ENCODE measurements at places on chromosomes 1 and 21.

GRCh38 chr1:20785907-20786252 is 1.2 kb downstream of the HP1BP3 start:
- no peak for DNase-seq

- no peak for DNase-seq
Measured at GRCh38 chr1:214516434-214517326, 34.7 kb downstream of the PTPN14 start.

DNA sequence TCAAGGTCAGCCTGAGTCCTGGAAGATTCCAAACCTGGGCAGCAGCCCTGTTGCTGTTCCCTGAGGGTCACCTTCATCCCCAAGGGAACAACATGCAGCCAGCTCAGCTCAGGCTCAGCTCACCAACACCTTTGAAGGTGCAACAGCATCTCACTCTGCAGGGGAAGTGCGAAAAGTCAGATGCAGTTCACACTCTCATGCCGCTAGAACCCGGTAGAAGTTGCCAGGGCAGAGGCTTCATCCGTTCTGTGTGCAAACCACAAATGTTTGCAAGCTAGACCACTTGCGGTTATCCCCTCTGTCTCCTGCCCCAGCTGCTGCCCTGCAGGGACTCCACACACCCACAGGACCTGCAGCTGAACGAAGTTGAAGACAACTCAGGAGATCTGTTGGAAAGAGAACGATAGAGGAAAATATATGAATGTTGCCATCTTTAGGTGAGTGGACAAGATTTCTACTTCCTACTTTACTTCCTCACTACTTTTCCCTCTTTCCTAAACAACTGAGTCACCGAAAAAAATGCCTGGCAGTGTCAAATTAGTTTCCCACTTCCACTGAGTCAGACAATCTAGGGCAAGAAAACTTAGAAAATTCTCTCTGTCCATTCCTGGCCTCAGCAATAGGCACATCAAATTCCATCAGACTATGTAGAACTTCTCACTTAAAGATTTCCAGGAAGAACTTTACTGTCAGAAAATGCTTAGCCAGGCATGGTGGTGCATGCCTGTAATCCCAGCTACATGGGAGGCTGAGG is 1.8 kb upstream of the FCRL6 start:
- DNase-seq: no peak

GRCh38 chr21:38367646-38368045 is 110.9 kb downstream of the KCNJ15 start:
- no peak for DNase-seq

DNA sequence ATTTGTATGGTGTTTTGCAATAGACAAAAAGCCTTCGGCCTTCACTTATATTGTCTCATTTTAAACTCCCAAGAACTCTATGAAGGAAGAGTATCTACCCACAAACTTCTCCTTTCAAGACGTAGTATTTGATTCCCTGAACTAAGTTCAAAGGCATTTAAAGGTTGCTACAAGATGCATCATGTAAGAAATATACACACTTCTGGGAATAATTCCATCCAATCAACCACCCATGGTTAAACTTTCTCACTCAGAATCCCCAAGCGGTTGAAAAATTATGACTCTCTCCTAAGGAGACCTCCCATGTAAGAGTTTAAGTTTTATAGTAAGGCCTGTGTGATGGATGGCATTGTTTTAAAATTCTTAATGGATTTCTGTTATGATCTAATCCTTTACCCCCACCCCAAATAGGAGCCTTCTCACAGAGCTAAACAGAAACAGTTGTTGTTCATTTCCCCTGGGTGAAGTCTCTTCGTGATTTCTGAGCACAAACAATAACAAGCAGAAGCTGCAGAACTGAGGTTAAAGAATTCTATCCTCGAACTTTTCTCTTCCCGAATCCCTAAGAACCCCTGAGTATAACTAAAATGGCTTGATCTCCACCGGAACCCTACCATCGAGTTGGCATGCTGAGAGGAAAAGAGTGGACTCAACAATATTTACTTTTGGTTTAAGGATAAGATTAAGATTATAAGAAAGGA is 185.0 kb downstream of the TGFBR3 start:
- no peak for DNase-seq

- DNase-seq: no peak
Measured at GRCh38 chr1:154327466-154328317, 2.4 kb downstream of the ATP8B2 start.

GRCh38 chr1:62794053-62794452 is 10.1 kb downstream of the ATG4C start:
- no peak for DNase-seq

- no peak for DNase-seq
Measured at GRCh38 chr1:7108251-7108650, 323.0 kb downstream of the CAMTA1 start.

- no peak for DNase-seq
Measured at GRCh38 chr1:194476351-194476750, 1289.9 kb upstream of the B3GALT2 start.

- DNase-seq: no peak
Measured at GRCh38 chr1:44289530-44289929, 65.5 kb downstream of the ERI3 start.

DNA sequence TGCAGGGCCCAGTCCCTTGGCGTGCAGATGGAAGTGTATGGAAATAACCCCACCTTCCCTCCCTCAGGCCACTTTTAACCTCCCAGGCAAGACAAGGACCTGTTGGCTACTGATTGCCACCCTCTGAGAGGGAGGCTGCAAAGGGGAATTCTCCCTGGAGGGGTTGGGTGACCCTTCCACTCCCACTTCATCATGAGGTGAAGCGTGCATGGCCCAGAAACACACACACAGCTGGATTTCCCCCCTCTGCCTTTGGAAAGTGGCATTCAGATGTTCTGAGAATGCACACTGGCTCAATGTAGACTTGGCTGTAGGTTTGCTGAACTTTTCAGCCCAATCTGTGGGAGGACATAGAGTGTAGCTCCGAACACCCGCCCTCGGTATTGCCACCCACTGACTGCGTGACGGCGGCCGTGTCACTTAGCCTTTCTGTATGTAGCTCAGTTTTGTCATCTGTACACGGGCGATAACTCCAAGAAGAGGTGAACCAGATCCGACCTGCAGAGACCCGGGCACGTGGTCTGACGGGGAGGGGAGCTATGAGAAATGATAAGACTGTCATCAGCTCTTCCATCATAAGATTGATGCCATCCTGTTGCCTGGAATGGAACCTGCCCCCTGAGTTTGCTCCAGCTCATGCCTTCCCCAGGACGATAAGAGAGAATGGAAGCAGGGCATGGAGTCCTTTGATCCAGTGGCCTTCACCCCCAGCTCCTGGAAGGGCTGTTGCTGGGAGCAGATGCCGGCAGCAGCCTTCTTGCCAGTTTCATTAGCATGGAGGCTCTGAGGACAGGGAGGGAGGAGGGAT is 19.3 kb downstream of the MIIP start:
- DNase-seq: no peak

- DNase-seq: peak; percentile 94
Measured at GRCh38 chr1:156746728-156747631, 4.5 kb downstream of the HDGF start.

DNA sequence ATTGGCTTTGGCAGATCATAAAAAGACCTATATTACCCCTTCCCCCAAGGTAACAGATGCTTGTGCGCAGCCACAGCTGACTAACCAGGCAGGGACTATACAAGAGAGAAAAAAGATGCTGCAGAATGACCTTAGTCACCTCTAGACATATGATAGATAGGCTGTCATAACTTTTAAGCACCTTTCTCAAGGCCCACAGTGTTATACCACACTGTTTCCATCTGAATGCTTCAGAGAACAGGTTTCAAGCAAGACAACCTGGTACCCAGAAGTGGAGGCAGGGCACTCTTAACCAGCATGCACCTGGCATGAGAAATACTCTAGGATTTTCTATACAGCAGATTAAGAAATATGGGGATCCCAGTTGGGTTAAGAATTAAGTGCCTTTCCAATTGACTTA is 12.8 kb upstream of the OVAAL start:
- no peak for DNase-seq

GRCh38 chr21:36202726-36203602 is 46.3 kb downstream of the DOP1B start:
- DNase-seq: no peak

GRCh38 chr1:112501810-112502641 is 6.7 kb upstream of the WNT2B start:
- peak; percentile 85 for DNase-seq

All from heart left ventricle (tissue), 16 donors.